T-helper 17 cell (primary cell): ENCODE measurements at places on chromosomes 1 and 21.

GRCh38 chr1:178094739-178095645 is 1.1 kb downstream of the RASAL2 start:
- DNase-seq: no peak

DNA sequence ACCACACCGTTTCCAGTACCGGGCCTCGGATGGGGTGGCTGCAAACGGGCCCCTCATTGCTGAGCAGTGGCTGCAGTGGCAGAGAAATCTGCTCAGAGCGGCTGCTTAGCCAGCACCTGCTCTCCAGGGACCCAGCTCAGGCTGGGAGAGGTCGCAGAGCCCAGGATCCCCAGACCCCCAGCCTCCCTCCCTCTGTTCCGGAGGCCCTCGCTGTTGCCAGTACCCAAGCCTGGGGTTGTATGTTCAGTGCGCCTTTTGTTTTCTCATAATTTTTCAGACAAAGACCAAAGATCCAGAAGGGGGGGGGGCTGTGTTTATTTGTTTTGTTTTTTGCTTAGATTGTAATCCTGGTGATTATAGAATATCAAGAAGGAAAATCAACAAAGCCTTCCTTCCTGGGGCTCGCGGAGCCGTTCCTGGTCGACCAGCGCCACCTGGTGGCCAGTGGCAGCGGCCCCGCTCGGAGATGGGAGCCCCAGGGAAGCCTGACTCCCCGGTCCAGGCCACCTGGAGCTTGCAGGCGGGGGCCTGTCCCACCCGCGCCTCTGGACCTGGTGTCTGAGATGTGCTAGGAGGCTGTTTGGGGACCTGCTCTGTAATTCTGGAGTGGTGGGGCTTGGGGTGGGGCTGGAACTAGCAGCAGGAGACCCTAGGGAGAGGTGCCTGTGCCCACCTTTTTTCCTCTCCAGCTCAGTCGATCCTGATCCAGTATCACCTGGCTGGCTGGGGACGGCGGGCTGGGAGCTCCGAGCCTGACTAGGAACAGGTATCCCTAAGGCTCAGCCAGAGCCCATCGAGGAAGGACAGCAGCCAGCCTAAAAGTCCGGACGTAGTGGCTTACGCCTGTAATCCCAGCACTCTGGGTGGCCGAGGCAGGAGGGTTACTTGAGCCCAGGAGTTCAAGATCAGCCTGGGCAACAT is 123.9 kb upstream of the VAMP3 start:
- peak; percentile 47 for DNase-seq

- no peak for DNase-seq
Measured at GRCh38 chr1:234473118-234473517, 5.9 kb downstream of the TARBP1 start.

- DNase-seq: no peak
Measured at GRCh38 chr1:241105147-241105546, 251.9 kb downstream of the RGS7 start.

DNA sequence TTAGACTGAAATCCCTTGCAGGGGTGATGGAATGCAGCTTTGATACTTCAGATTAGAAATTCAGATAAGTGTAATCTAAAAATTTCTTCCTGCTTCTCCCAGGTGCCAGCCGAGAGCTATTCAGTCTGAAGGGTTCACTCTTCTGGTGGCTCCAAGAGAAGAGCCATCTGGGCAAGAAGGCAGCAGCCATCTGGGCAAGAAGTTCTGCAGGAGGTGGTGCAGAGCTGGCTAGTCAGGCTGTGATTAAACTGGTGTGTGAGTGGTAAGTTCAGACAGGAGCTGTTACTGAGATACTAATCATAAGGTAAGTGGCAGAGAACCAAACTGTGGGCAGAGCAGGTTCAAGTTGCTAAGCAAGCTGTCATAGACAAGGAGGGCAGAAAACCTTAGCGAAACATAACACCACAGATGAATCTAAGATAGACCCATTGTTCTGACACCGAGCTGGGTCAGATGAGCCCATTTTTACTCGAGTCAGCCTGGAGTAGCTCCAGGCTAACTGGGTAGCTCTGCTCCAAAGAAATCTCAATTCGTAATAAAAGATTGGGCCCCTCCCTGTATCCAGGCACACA is 14.4 kb upstream of the TP53BP2 start:
- DNase-seq: no peak

GRCh38 chr1:150841626-150842025 is 33.6 kb upstream of the CTSK start:
- no peak for DNase-seq

DNA sequence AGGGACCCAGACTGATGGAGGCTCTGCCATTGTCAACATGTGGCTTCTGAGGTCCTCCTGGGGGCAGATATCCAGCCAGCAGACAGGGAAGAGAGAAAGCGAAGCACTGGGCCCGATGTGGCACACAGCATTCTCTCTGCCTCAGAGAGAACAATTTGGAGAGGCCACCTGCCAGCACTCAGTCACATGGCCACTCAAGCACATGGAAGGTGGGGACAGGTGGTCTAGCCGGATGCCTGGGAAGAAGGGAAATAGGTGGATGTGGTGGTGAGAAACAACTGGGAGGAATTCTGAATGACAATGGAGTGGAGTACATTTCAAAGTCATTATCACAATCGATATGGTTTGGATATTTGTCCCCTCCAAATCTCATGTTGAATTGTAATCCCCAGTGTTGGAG is 109.0 kb downstream of the UBE2U start:
- DNase-seq: no peak

DNA sequence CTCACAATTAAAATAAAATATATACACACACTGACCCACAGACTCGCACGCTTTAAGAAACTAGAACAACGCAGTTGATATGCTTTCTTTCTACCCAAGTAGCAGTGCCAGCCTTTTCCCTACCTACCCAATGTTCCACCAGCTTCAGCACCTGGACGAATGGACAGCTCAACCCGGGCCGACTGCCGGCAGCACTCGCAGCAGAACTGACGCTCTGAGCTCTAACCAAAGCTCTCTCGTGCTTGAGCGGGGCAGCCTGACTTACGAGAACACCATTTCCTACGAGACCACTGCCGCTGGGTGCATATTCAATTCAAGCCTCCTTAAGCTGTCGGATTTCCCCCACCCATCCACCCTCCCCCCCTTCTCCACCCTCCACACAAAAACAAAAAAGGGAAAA is 127.4 kb upstream of the DPYD start:
- no peak for DNase-seq

- no peak for DNase-seq
Measured at GRCh38 chr1:76068542-76068941, 6.0 kb upstream of the ST6GALNAC3 start.

- DNase-seq: no peak
Measured at GRCh38 chr1:3577711-3578432, 33.4 kb downstream of the MEGF6 start.

GRCh38 chr1:155636397-155637153 is 26.6 kb downstream of the MSTO1 start:
- DNase-seq: no peak

DNA sequence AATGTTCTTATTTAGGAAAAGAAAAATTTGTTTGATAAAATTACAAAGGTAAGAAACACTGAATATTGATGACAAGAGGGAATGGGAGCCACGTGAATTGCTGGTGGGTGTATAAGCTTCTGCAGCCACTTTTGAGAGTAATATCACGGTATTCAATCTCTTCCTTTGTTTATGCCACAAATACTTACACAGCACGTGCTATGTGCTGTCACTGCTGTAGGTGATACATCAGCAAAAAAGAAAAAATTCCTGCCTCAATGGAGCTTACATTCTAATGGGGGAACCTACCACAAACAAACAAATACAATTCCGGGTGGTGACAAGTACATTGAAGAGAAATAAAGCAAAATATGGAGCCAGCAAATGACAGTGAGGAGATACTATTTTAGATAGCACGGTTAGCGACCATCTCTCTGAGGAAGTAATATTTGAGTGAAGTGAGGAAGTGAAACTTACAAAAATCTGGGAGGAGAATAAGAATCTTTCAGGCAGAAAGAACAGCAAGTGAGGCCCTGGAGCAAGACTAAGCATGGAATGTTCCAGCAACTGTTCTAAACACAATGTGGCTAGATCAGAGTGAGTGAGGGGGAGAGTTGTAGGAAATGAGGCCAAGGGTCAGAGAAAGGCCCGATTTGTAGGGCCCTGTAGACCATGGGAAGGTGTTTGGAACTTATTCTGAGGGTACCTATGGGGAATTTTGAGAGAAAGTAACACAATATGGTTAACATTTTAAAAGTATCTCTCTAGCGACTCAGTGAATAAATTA is 2.6 kb upstream of the FCRLB start:
- DNase-seq: no peak

GRCh38 chr1:12276225-12276624 is 46.4 kb downstream of the VPS13D start:
- no peak for DNase-seq

DNA sequence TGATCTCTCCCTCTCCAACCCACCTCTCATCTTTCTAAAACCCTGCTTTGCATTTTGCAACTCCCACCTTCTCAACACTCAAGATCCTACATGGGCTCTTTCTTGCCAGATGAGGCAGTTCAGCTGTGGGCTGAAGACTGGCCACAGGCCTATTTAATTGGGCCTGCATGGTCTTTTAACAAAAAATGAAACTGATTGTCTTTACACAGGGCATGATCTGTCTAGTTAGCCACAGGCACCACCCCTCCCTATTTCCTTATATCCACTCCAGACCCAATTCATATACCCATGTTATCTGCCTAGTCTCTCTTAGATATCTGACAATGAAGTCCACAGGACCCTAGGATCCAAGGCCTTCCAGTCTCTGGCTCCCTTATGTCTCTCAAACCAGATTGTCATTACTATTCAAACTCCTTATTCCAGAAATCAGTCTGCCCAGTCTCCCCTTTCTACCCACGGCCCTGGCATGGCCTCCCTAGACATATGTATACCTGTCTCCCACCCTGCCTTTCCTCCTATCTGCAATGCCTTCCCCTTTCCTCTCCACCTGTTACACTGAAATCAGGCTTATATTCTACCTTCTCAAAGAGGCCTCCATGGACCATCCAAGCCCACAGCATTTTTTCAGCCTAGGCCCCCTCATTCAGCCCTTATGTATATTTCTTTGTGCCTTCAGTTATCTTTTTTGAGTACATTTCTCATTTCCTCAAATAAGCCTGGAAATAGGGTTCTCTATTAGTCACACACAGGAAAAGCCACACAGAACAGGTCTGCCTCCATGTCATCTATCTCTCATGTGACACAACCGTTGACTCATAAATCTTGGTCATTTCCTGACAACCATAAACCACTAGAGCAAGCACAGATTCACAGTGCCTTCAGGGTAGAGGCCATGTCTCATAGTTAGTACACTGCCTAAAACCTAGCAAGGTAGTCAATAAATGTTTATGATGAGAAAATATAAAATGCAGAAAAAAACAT is 39.0 kb downstream of the LPAR3 start:
- peak; percentile 8 for DNase-seq

- DNase-seq: no peak
Measured at GRCh38 chr1:41240781-41241353, 1.2 kb downstream of the SCMH1 start.

DNA sequence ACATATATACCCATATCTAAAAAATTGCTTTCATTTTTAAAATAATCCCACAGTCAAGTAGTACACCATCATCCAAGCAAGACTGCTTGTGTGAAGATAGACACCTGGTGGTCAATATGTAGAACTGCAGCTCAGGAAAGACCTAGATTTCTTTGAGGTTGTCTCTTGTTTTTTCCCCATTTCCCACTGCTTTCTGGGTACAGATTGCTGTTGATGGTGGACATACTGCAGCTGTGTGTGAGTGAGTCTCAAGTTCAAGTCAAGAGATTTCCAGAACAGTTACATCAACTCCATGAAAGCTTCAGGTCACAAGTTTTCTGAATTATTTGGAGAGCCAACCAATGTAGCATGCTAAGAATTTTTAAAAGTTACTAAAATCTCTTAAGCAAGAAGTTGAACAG is 306.4 kb downstream of the DUSP10 start:
- DNase-seq: no peak

GRCh38 chr21:25994758-25995163 is 175.8 kb downstream of the APP start:
- no peak for DNase-seq

DNA sequence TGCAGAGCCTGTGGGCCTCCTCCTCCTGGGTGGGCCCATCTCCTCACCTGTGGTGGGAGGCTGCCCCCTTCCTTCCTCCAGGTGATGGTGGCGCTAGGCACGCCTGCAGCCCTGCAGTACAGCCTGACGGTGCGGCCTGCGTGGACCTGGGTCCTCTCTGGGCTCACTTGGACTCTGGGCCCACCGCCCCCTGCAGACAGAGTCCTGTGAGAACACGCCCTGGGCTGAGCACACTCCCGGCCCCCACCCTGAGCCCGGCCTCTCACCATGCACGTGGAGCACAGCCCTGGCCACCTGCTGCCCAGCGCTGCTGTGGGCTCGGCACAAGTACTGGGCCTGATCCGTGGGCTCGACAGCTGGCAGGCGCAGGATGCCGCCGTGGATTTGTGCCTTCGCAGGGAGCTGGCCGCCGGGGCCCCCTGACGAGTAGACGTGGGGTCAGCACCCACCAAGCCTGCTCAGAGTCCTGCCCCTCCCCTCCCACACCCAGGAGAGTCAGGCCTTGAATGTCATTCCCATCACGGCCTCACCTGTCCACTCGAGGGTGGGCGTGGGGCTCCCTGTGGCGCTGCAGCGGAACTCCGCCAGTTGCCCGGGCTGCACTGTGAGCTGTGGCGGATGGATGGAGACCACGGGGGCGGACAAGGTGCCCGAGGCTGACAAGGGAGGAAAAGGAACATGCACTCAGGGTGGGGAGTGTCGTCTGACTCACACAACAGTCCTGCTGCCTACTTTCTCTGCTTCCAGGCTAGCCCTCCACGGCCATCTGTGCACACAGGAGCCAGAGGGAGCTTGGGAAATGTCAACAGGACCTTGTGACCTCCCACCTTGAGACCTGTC is 43.4 kb downstream of the LDLRAD2 start:
- DNase-seq: no peak

DNA sequence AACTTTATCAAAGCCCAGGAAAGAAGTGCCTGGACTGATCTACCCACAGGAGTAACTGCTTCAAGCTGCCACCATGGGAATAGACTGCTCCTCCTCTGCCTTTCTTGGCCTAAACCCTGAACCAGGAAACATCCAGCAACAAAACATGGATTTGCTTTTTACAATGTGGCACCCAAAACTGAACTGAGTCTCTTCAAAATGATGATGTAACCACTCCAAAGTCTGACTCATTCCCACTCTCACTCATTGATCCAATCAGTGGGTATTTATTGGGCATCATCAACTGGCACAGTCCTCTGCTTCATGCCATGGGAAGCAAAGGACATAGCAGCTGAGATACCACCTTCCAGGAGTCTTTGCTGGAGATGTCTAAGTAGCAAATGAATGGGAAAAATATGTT is 23.5 kb downstream of the CYP4A22 start:
- DNase-seq: no peak

- DNase-seq: no peak
Measured at GRCh38 chr1:56034847-56035481, 544.4 kb downstream of the PLPP3 start.

GRCh38 chr1:100397681-100398080 is 45.4 kb downstream of the CDC14A start:
- DNase-seq: no peak

DNA sequence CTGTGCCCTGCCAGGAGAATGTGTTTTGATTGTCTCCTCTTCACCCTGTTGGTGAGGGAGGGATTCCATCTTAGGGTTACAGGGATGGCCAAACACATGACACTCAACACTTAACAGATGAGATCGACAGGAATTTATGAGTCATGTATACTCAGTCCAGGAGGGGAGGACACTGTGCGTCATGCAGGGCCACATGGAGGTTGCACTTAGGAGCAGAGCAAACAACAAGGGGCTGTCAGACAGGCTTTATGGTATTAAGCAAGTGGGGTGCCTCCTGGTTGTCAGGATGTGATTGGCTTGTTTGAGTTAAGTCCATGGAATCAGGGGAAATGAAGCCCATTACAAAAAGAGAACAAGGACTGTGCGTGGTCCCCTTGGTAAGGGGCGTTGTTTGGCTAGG is 26.9 kb downstream of the EDARADD start:
- DNase-seq: no peak
